ENCODE measurements at places on chromosomes 1 and 21. TPM values are rescaled to one million over a fixed set of nuclear protein-coding genes. Genes with fewer than 3 reads are reported as not detected.

Gene SPRR2E
- not detected for total RNA-seq

Gene YBX1
- 829 TPM for total RNA-seq

Gene S100A14
- 0.33 TPM for total RNA-seq

Gene CELA2B
- not detected for total RNA-seq

Gene CDC42SE1
- 36.5 TPM for total RNA-seq

Gene KRTAP10-8
- not detected for total RNA-seq

Gene BSND
- not detected for total RNA-seq

Gene SHISA4
- 15.3 TPM for total RNA-seq

Gene PYHIN1
- not detected for total RNA-seq

Gene EYA3
- 14.3 TPM for total RNA-seq

Gene CD1C
- total RNA-seq, result not detected

Gene KCNH1
- 0.15 TPM for total RNA-seq

Gene SMPDL3B
- total RNA-seq, result not detected

All from smooth muscle cell of trachea (primary cell).